ENCODE measurements at places on chromosomes 7 and 10.

DNA sequence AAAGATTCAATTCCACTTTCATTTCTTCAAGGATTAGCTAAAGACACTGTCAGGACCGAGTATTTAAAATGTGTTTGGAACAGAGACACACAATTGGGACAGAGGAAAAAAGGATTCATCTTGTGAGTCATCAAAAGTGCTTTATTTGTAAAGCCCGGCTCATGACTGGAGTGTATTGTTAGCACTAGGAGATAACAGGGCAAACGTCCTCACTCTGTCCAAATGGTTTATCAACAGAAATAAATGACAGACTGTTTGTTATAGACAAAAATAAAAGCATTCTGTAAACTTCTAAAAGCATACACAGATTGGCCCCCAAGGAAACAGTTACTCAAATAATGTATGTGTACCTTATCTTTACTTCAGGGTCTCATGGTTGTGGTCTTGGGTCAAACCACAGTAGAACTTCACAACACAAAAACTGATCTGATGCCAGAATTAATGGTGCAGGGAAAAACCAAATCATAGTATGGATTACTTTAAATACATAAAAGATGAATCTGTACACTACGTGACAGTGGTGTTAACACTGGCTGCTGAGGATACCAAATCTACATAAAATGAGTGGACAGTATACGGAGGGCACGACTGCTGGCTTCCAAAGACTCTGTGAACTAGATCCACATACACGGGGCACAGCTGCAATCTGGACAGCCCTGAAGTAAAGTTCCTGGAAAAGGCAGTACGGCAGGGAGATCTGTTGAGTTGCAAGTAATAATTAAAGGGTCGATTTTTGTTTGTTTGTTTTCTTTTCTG lies 179.4 kb downstream of the PIP4K2A start:
- DNase-seq, result no peak

DNA sequence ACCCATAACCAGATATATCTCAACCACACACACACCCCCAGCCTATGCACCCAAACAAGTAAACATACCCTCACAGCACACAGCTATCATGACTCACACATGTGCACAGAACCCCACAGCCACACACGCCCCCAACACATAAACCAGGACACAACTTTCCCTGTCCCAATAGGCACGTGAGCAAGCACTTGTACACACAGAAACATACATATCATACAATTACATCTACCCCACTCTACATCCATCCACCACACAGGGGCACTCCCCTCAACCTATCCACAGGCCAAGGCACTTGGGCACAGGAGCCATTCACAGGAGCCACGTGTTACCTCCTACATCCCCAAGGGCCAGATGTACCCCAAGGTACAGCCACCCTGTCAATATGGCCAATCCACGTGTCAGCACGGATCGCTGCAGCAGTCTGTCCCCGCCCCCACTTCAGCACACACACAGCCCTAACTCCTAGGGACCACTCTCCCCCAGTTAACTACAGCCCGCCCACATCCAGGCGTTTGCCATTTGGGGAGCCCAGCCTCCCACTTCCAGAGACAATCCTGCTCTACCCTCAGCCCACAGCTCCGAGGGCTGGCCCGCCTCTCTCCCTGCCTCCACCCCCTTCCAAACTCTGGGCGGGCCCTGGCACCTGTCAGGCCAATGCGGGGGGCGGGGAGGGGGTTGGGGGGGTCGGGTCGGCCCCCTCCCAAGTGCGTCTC lies 163.5 kb downstream of the SH3PXD2A start:
- DNase-seq, result no peak

DNA sequence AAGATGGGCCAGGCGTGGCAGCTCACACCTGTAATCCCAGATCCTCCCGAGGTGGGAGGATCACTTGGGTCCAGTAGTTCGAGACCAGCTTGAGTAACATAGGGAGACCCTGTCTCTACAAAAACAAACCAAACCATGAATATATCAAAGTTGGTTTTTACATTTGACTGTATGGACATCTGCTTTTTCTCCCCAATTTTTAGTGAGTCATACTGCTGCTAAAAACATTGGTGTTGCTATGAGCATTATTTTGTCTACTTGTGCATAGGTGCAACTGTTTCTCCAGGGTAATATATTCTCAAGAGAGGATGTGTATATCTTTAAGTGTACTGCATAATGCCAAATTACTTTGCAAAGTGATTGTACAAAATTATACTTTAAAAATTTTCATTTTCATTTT lies 769 bp upstream of the TMEM248 start:
- DNase-seq, result no peak

DNA sequence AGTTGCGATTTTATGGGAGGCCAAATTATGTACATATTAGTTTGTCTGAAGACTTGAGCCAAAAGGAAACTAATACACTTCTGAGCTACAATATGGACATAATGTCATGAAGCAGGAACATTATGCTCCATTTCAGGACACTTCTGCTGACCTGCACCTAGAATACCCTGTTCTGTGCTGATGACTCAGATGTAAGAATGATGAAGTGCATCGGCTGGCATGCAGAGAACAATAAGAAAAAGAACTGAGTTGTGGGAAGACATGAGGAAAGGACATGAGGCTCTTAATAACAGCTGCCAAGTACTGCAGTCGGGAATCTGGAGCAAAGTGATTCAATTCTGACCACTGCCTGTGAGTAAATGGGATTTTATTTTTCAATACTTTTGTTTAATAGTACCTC lies 192.9 kb upstream of the VSTM2A start:
- no peak for DNase-seq

GRCh38 chr7:75937958-75938786 lies 23.2 kb downstream of the POR start:
- no peak for DNase-seq

GRCh38 chr10:114513381-114513792 lies 109.1 kb upstream of the AFAP1L2 start:
- DNase-seq, result no peak

DNA sequence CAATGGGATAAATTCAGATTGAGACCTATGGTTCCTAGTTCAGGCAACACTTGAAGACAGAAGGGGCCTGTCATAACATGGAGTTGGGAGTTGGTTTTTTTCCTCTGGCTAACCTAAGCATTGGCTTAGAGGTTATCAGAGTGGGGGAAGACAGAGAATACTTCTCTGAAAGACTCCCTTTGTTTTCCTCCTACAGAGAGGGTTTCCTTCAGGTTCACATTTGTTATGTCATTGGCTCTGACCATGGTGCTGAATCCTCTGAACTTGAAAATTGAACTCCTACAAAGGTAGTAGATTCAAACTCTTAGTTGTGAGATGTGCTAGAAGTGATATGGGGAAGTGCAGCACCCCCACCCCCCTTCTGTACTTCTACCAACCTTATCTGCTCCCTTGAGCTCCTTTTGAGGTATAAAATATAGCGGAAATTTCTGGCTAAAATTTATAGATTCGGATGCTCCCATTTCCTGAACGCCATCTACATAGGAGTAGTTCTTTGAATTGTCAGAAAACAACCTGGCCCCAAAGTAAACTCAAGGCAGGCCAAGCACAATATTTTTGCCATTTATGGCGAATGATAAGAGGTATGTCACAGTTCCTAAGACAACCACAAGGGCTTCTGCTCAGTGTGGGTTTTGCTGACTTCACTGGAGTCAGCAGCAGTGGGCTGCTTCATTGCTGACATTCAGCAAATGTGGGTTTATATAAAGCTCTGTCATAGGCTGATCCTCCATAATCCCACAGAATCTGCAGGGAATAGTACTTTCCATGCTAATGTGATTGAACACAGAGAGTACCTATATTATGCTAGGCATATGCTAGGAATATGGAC lies 131.6 kb upstream of the KLF14 start:
- DNase-seq, result no peak

DNA sequence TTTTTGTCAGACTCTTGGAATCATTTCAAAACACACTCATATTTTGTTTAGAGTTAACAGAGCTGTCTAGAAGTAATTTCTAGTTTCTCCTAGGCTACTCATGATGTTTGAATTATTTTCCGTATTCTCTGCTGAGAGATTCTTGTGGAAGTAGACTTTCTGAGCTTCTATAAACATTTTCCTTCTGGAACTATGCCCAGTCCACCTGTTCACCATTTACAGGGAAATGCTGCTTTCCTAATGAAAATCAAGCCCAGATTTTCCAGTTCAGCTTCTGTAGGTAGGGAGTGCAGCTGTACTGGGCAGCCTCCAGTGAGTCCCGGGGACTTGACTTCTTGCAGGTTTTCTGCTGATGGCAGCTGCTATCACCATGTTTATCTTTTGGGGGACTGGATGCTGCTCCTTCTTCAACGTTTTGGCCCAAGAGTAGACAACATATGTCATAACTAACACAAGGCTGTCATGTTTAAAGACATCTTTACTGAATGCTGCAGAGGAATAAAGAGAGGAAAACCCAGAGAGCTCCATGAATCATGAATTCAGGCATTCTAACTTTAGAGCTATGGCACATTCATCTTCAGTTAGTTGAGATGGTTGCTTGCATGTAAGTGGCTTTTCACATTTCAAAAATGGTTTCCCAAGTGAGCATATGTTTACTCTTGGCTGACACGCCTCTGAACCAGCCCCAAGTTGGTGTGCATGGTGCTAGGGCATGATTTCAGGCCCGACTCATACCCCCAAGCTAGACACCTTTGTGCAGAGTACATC lies 85.6 kb downstream of the SDK1 start:
- DNase-seq, result no peak

DNA sequence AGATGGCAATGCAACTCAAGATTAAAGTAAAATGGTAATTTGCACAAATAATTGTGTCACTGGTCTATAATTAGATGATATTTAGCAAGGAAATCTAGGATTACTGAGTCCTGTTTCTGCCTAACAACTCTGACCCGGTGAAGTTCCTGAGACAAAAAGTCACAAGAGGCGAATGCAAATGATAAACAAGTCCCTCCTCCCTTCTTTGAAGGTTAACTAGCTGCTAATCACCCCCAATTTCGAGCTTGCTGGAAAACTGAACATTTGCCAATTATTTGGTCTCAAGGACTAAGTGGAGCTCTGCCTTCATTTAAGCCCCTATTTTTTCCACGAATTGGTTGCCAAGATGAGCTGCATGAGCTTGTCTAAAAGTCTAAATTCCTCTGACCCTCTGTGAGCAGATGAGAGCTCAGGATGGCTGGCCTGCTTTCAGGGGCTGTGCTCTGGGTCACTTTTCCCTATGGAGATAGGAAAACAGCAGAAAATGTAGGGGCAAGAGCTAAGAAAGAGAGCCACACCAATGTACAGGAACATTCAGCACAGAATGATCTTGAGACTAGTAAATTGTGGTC lies 127.3 kb downstream of the MBL2 start:
- DNase-seq, result no peak

GRCh38 chr7:139431010-139431409 lies 52.5 kb downstream of the KLRG2 start:
- DNase-seq, result no peak

DNA sequence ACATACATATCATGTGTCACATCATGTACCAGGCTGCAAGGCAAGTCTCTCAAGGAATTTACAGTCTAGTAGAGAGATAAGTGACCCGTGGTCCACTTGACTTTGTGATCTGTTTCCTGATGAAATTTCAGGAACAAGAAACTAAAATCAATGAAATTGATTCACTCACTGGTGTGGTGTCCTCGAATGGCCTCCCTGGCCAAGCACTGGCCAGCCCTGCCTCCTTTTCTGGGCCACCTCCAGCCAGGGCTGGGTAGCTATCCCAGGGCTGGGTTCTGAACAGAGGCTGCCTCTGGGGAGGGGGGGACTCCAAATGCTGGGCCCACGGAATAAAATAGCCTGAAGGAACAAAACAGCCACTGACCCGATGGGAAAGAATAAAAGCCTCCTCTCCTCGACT lies 182.2 kb downstream of the HERPUD2 start:
- no peak for DNase-seq
